NCI-H460 (cell line): ENCODE measurements at places on chromosomes 1 and 21.
A peak's percentile ranks its signal among the peaks of the same experiment; 100 is the strongest.

DNA sequence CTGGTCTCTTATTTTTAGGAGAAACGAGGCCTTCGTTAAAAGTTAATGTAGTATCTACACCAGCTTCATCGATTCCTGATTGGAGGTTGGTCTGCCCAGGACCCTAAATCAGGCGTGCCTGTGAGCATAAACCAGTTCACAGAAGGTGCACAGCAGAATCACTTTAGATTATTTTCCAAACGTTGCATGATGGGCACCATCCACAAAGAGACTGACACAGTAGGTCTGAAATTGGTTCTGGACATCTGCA lies 256 bp upstream of the TARBP1 start:
- DNase-seq = no peak

DNA sequence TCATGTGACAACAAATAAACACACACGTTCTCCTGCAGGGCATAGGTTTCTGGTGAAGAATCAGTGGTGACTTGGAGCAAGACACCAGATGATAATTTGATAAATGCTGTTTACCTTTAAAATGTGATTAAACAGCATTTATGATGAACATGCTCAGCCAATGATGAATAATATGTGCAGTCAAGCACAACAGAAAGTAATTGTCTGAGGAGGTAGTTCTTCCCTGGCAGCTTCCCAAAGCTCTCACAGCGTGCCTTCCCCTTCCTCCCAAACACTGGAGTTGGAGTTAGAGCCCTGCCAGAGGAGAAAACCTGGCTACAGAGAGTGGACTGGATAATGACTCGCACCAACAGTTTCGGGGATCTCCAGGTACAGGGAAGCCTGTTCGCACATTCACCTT lies 463.5 kb downstream of the SMYD3 start:
- DNase-seq = no peak

DNA sequence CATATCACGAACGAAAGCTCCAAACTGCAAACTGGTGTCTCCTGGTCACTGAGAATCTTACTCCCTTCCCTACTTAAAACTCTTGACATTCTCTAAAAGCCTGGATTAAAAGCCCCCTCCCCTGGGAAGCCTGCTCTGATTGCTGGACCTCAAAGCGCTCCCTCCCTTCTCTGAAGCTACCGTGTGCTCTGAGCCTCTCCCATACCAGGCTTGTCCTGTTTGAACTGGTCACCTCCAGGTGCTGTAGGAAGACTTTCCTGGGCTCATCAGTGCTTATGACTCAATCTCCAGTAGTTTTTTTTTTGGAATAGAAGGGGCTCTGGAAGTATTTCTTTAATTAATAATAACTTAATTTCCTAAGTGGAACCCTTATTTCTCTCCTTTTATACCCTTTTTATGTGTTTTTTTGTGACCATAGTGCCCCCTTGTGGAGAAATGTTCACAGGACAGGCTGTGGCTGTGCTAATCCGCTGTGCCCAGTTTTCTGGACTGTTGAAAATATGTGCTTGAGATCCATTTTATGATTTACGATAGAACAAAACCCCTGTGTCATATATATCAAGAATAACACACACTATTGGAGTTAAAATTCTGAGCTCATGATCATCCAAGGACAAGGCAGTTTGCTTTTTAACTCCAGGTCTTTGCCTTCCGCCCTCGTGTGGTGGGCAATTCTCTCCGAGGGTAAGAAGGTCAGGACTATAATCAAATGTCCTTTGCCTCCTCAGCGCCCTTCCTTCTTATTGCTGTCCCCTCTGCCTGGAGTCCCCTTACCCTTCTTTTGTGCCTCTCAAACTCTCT lies 16.9 kb downstream of the MTARC1 start:
- DNase-seq = peak; percentile 40

GRCh38 chr21:43880111-43880985 lies 15.3 kb downstream of the AGPAT3 start:
- no peak for DNase-seq

GRCh38 chr1:6126028-6126427 lies 54.1 kb downstream of the CHD5 start:
- DNase-seq = no peak

GRCh38 chr1:20793236-20793635 lies 6.1 kb upstream of the HP1BP3 start:
- no peak for DNase-seq

DNA sequence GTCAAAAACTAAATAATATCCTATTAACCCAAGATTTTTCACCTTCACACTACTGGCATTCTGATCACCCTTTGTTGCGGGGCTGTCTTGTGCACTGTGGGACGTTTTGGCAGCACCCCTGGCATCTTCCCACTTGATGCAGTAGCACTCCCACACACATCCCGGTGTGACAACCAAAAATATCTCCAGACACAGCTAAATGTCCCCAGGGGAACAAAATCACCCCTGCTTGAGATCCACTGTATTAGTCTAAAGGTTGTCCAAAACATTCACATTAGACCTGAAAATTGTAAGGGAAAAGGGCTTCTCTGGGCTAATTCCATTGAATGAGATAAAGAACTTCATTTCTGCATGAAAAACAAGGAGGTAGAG lies 37.8 kb downstream of the PLEKHO1 start:
- DNase-seq = no peak

DNA sequence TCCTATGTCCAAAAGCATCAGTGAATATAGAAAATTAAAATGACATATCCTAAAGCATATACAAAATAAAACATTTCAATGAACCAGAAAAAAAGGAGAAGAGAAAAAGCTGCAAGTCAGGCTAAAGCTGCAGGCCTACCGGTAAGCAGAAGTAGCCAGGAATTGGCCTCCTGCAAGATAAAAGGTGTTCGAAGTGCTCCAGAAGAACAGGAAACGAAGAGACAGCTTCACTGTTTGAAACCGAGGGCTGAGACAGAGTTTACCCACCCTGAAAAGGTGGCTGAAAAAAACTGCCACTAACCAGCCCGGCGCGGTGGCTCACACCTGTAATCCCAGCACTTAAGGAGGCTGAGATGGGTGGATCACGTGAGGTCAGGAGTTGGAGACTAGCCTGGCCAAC lies 37.4 kb downstream of the NSL1 start:
- no peak for DNase-seq

DNA sequence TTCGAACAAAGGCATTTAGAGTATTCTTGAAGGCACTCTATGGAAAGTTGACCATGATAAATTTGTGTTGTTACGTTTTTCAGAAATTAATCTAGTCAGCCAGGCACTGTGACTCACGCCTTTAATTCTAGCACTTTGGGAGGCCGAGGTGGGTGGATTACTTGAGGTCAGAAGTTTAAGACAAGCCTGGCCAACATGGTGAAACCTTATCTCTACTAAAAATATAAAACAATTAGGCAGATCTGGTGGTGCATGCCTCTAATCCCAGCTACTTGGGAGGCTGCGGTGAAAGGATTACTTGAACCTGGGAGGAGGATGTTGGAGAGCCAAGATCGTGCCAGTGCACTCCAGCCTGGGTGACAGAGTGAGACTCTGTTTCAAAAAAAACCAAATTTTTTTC lies 130.6 kb upstream of the BRINP3 start:
- no peak for DNase-seq

DNA sequence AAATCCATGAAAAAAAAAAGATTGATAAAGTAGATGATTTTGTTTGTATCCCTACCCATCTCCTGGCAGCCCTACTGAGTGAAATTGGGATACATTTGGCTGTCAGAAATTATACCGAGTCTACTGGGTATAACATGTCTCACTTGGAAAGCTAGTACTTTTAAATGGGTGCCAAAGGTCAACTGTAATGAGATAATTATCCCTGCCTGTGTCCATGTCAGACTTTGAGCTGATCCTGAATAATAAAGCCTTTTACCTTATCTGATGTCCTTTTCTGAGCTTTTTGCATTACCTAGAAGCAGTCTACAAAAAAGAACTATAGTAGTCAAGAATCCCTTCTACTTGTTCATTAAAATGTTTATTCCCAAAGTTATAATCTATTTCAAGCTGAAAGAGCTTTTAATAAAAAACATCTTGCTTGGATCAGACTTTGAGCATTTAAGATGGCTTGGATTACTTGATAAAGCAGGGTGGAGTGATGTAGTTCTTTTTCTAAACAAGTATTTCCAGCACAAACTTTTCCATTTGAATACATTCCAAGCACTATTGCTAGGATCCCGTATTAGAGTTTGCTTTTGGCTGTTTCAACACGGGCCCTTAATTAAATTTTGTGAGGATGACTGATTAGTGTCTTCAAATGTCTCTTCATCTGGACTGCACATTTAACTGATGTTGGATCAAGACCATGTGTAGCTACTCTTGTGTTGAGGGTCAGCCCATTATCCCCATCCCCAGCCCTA lies 69.2 kb downstream of the DTL start:
- no peak for DNase-seq

- no peak for DNase-seq
Measured at GRCh38 chr1:107927820-107928219, 37.2 kb downstream of the VAV3 start.

GRCh38 chr1:90509225-90510048 lies 207.7 kb downstream of the BARHL2 start:
- no peak for DNase-seq

- DNase-seq = no peak
Measured at GRCh38 chr1:226360106-226360746, 47.7 kb downstream of the PARP1 start.

GRCh38 chr1:118339400-118340124 lies 154.5 kb upstream of the SPAG17 start:
- DNase-seq = no peak

GRCh38 chr1:219088778-219089557 lies 84.7 kb upstream of the LYPLAL1 start:
- DNase-seq = peak; percentile 99

- DNase-seq = no peak
Measured at GRCh38 chr1:64514197-64514765, 44.4 kb downstream of the CACHD1 start.

DNA sequence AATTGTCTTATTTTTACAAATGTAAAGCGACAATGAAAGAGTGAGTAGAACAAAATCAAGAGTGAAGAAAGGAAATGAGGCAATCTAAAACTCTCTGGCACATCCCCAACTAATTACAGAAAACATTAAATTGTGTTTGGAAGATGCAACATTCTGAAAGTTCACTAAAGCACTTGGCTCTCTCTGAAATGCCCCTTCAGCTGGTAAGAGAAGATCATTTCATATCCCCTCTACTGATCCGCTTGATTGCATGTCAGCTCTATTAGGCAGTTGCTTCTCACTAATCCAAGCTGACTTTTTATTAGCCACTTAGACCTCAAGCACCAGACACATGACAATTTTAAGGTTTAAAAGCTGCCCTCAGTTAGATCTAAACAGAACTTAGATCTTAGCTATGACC lies 262.8 kb upstream of the PRMT6 start:
- no peak for DNase-seq

DNA sequence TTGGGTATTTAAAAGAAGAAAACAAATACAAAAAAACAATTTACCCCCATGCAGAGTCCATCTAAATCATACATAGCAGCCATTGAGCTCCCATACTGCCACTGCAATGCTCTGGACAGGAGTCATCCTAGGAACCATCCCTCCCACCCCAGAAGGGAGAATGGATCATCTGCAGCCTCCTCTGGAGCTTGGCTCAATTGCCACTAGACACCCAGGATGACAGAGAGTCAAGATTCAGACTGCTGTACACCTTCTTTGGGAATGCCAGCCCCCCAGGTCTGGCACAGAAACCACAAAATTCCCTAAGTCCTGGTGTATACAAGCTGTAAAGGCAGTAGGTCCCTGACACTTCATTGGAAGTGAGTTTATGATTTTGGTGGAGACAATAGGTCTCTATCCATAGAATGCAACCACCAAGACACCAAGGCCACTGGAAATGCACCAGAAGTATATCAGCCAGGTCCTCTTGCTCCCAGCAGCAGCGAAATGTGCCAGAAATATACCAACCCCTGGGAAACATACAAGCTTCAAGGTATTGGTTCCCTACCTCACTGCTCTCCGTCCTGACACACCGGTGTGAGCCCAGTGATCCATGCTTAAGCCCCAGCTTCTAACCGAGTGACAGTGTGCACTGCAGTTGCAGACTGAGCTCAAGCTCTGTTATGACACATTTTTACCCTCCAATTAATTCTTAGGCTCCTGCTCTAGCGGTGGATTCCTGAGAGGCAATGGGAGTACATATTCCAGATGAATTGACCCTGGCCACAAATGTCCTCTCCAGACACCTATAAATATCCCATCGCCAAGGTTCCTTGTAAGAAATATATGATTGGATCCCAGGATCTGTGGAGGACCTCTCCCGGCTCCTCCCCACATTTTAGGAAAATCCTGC lies 4.4 kb downstream of the TAL1 start:
- DNase-seq = no peak

- DNase-seq = no peak
Measured at GRCh38 chr1:195005338-195005737, 1602.9 kb downstream of the KCNT2 start.

- DNase-seq = no peak
Measured at GRCh38 chr1:185495898-185496297, 178.9 kb upstream of the IVNS1ABP start.

- no peak for DNase-seq
Measured at GRCh38 chr1:160844447-160845232, 18.0 kb downstream of the CD244 start.

- DNase-seq = no peak
Measured at GRCh38 chr1:177801790-177802189, 168.1 kb downstream of the SEC16B start.

- no peak for DNase-seq
Measured at GRCh38 chr21:38813143-38813542, 7.4 kb downstream of the ETS2 start.

DNA sequence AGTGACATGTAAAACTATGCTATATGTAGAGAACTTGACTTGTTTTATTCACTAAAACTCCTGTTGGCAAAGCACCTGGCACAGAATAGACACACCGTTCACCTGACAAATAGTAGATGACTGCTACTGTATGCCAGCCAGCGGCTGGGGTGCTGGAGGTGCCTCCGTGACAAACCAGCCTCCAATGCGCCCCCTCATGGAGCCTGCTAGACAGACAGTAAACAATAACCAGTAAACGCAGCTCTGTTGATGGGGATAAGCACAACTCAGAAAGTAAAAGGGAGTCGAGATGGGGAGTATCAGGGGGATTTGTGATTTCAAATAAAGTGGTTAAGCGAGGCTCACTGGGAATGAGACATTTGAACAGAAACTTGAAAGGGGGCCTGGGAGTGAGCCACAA lies 107.2 kb downstream of the PRDM2 start:
- no peak for DNase-seq

- DNase-seq = no peak
Measured at GRCh38 chr1:237684236-237684635, 206.5 kb downstream of the ZP4 start.

GRCh38 chr1:8649027-8649426 lies 168.4 kb downstream of the RERE start:
- no peak for DNase-seq
